ENCODE measurements at places on chromosomes 2 and 18.

DNA sequence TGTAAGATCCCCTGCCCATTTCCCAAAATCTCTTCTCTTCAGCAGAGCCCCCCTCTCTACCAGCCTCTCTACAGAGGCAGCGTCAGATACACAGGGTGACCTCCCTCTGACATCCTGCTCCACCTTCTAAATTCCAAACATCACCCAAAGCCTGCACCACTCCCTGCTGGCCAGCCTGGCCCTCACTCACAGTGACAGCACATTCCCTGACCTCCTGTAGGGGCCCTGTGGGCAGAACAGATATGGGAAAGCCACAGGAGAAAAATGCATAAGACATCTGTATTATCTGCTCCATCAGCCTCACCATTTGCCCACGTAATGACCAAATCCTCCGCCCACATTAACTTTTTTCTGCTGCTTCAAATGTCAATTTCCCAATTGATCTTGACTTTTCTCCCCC is 40.6 kb downstream of the TRABD2A start:
- DNase-seq, result no peak

- no peak for DNase-seq
Measured at GRCh38 chr2:64996871-64997307, 7.7 kb downstream of the SLC1A4 start.

DNA sequence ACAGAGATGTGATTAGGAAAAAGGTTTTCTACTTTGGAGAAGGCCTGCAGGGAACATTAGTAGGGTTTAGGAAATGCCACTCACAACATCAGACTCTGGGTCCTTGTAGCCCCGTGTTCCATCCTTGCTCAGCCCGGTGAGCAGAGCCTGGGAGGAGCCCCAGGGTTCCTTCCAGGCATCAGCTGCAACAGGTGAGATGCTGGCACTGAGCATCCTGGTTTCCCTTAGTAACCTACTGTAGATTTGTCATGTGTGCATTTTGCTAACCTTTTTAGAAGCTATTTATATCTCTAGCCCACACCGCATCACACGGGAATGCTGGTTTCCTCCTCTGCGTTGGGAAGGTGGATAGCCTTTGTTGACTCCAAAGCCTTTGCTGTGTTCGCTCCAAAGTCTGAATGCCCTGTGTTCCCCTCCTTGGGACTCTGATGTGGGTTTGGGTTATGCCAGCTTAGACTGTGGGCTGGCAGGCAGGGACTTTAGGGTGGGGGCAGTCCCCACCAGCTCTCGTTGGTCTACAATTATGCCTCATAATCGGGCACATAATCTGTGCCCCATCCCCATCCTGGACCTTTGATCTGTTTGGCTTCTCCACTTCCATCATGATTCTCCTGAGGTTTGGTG is 69.3 kb downstream of the TMEM247 start:
- DNase-seq, result no peak

GRCh38 chr2:151610310-151610709 is 124.0 kb downstream of the NEB start:
- no peak for DNase-seq

- DNase-seq, result no peak
Measured at GRCh38 chr2:151395509-151396374, 14.0 kb upstream of the RIF1 start.

DNA sequence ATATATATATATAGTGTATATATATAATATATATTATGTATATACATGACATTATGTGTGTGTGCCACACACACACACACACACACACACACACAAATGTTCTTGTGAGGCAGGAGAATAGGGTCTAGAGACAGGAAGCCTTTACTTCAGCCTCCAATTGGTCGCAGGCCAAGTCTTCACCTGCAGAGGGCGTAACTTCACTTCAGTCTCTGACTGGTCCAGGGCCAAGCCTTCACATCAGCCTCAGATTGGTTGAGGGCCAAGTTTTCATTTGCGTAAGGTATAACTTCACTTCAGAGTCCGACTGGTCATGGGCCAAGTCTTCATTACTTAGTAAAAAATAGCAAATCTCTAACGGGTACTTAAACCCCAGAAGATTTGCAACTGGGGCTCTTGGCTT is 13.2 kb upstream of the SS18 start:
- DNase-seq, result peak; percentile 27

GRCh38 chr2:20599861-20600461 is 50.9 kb downstream of the HS1BP3 start:
- peak; percentile 8 for DNase-seq

DNA sequence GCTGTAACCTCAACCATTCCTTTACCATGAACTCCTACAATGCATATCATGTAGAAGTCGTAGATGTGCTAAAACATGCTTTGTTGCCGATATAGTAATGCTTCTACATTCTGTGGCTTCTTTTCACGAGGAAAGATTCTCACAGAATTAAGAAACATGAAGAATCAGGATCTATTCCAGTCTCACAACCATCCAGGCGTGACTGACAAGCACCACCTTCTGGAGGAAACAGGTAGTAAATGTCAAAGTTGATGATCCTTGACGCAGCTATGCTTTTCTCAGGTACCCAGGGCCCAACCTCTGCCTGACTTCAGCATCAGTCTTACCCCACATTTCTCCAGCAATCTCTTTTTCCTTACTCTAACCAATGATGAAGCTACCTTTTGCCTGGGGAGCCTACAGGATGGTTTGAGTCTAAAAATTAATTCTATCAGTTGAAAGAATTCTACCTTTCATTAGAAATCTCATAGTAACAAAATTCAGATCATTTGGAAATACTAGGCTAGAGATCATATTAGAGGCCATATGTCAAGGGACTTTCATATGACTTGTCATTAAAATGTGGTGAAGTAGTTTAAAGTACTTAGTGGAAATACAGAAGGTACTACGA is 123.3 kb upstream of the RND3 start:
- DNase-seq, result no peak

GRCh38 chr2:29731948-29732347 is 189.4 kb downstream of the ALK start:
- no peak for DNase-seq

DNA sequence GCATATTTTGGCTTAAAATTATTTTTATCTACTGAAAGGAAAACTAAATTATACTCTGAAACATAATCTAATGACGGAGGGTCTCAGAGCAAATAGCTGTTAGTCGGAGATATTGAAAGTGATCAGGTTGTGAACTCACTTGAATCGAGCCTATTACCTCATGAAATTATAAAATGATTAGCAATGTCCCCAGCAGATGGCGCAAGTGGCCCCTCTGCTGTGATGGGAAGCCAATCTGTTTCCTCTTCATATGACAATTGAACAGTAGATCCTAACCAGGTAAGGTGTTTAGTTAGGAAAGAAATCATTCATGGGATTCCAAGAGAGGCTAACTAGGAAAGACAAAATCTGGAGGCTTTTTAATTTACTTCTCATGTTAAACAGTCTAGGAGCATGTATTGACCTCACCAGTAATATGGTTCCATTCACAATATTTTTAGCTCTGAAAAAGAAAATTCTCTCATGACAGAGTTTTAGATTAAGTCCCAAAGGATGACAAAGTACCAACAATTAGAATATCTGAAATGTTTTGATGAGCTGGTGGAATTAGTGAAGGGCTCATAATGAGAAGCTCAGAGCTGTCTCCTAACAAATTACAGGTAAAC is 29.9 kb upstream of the MPPE1 start:
- peak; percentile 63 for DNase-seq

All from CD8-positive, alpha-beta memory T cell (primary cell).